ENCODE measurements at places on chromosomes 4 and X.

DNA sequence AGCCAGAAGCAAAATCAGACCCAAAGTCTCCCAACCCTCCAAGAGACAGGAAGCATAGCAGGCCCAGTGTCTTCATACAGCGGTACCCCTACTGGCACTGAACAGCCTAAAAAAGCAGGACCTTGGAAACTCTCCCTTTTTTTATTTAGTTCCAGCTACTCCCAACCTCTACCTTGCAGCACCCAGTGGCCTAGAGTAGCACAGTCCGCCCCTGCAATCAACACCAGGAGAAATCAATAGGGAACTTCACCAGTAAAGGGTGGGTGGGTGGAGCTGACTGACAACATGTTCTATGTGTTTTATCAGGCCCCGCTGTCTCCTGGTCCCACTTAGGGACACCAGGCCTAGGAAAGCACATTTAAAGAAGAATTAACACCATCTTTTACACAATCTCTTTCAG, 378.5 kb upstream of the CT83 start:
- DNase-seq, result peak; percentile 41

DNA sequence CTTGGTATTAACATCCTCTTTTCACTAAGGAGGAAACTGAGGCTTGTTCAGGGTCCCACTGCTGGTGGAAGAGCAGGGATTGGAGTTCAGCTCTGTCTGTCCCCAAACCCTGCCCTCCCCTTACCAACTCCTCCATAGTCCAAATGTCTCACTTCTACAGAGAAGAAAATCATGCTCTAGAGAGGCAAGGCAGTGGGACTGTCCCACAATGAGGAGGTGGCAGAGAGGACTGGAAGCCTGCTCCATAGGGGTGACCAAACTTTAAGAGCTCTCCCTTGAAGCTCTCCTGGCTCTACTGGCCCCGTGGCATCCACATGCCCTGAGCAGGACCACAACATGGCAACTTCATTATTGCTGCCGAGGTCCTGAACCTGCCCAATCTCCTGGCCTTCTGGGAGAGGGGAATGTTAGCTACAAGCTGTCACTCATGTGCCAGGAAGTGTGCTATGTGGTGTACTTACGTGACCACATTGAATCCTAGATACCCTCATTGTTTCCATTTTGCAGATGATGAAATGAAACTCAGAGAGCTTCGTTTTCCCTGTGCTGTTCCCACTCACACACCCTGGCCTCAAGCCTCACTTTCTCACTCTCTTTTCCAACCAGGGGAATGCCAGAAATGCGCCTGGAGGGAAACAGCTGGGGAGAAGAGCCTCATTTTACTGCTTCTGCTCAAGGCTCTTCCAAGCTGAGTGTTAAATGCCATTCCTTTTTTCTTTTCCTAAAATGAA, 71.5 kb downstream of the ANAPC4 start:
- peak; percentile 44 for DNase-seq

DNA sequence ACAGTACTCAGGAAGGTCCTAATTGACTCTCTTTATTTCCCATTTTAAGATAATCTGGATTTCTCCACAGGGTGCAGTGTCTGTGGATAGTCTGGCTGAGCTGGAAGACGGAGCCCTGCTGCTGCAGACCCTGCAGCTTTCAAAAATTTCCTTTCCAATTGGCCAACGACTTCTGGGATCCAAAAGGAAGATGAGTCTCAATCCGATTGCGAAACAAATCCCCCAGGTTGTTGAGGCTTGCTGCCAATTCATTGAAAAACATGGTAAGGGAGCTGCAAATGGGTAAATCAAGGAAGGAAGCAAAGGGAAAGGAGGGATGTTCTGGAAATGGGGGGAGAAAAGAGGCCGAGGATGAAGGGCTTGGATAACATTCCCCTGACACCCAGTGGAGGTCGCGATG, 26.0 kb downstream of the ARHGAP36 start:
- DNase-seq, result no peak

DNA sequence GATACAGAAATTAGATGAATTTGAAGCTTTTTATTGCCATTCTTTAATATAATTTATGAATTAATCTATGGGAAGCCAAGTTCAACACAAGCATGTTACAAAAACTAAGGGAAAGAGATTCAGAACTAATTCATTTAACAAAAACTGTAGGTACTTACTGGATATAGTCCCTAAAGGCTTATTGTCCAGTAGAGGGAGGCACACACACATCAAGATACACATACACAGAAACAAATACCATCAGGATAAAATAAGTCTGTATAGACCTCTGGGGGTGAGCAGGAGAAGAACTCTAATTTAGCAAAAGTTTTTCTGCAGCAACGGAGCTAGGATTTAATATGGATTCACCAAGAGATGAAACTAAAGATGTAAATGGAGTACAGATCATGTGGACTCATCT, 83.0 kb upstream of the IL13RA1 start:
- DNase-seq, result no peak

DNA sequence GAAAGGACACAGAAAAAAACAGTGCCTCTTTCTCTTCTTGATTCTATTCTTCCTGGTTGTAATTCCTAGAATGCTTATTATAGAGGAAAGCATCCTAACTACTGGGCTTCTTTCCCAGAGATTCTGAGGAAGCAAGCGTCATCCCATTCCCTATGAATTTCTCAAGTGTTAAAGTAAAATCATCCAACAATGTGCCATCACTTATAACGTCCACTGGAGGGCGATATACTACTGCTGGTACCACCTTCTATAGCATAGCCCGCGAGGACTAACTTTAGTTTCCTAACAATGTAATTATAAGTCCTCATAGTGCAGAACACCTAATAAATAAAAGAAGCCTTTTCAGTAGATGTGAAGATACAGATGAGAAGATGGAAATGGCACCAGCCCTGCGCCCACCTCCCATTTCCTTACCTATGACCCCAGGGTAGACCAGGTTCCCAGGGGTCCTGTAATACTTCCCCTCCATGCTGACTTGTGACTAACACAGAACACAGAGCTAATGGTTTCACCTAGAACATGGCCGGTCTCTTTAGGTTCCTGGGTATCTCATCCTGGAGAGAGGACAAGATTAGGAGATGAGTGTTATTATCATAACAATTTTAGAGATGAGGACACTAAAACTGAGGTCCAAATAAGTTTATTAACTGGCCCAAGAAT, 4.2 kb downstream of the CENPVL3 start:
- DNase-seq, result peak; percentile 26

GRCh38 chrX:45628041-45628440, 427.4 kb upstream of the DIPK2B start:
- no peak for DNase-seq

DNA sequence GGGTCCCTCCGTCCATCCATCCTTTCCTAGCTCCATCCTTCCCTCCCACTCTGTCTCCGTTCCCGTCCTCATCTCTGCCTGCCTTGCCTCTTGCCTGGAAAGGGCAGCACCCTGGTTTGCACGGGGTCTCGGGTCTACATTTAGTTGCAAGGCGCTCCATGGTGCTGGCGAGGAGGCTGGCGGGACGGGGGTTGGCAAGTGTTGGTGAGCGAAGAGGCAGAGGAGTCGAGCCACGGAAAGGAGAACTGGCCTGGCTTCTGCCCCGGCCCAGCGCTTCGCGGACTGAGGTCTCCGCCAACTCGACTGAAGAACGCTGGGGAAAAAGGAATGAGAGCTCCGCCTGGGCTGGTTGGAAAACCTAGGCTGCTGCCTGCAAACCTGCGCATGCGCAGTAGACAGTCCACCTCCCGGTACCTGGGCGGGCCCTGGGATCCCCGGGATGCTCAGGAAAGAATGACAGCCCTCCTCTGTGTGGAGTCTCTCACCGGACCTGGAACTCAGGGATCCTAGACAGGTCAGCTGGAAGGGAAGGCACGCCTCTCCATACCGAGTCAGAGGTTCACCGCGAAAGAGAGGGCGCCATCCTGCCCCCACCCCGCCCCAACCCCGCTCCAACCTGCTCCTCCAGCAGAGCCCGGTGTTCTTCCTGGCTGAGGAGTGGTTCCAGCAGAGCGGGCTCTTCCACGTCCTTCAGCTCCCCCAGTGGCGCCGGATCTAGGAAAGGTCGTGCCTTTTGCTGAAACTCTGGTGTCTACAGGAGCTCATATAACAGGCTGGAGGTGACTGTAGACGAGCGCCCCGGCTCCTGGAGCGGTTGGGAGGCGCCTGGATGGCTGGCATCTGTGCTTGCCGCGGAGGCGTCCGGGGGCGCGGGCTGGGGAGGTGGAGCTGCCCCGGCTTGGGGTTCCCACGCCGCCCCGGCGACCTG, 6.0 kb downstream of the FRG2 start:
- peak; percentile 79 for DNase-seq

GRCh38 chr4:63983224-63983623, 426.0 kb downstream of the TECRL start:
- DNase-seq, result no peak

DNA sequence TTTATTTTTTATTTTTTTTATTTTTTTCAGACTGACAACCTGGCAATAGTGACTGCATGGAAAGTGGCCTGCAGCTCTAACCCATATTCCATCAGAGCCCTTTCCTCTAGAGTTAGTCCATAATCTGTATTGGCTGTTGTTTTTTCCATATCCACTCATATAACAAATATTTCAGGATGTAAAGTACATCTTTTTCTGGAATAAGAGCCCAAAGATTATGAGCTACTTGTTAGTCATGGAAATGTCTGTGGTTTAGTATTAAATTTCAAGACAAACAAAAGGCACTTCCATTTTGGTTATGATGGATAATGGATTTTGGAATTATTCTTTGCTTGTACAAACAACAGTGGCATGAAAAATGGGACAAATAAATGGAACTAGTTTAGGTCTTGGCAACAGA, 296.0 kb upstream of the HS3ST1 start:
- no peak for DNase-seq

DNA sequence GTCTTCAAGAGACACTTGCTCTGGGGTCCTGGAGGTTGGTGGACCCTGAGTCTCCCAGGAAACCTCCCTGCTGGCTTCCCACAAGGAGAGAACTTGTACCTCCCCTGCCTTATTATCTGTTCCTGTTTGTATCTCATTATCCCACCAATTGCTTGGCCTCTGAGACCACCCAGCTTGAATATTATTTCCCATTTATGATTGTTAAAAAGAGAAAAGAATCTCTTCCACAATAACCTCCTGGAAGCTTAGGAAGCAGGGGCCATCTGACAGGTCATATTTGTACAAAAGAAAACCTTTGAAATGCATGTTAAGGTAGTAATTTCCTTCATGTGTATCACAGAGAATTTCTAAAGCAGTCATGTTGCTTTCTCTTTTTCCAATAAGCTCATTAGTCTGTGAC, 239.5 kb downstream of the FBXW7 start:
- no peak for DNase-seq

DNA sequence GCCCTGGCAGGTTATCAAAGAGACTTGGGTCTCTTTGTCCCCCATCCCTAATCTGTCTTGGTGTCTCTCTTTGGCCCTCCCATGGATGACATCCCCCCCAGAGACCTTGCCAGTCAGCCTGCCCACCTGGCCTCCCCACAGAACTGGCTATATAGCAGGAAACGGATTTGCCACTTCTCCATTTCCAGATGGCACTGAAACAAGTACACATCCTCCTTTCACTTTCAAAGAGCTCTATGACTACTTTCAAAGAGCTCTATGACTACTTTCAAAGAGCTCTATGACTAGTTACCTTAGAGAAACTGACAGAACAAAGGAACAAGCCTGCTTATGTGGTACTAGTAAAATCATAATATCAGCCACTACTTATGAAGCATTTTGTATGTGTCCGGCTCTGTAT, 175.3 kb downstream of the MAML3 start:
- DNase-seq, result no peak

DNA sequence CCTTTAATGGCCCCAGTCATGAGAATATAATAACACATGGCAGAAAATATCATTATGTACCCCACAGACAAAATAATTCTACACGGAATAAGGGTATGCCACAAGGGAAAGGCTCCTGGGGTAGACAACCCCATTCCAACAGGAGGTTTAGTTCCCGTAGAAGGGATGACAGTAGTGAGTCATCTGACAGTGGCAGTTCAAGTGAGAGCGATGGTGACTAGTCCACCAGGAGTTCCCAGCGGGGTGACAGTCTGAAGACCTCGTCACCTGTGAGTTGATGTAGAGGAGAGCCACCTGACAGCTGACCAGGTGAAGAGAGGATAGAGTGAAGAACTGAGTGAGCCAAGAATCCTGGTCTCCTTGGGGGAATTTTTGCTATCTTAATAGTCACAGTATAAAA, 13.5 kb downstream of the MEPE start:
- DNase-seq, result no peak

GRCh38 chr4:1047976-1048772, 36.7 kb downstream of the FGFRL1 start:
- DNase-seq, result peak; percentile 29

DNA sequence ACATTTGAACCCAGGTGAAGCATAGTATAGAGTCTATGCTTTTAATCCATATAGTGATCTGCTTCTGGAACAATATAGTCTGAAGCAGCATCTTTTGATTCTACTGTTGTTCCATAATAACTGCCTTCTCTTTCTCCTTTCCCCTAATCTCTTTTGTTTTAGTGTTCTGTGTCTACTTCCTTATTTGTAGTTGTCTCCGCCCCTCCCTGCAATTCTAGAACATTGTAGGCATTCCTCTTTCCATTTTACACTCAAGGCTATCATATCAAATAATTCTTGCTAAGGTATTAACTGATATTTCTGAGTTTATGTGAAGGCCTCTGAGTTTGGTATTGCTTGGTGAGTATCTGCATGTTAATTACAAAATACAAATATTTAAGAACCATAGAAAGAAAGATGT, 11.6 kb downstream of the BLTP1 start:
- no peak for DNase-seq

- peak; percentile 76 for DNase-seq
Measured at GRCh38 chr4:131644619-131645018, 1504.5 kb upstream of the PCDH10 start.

DNA sequence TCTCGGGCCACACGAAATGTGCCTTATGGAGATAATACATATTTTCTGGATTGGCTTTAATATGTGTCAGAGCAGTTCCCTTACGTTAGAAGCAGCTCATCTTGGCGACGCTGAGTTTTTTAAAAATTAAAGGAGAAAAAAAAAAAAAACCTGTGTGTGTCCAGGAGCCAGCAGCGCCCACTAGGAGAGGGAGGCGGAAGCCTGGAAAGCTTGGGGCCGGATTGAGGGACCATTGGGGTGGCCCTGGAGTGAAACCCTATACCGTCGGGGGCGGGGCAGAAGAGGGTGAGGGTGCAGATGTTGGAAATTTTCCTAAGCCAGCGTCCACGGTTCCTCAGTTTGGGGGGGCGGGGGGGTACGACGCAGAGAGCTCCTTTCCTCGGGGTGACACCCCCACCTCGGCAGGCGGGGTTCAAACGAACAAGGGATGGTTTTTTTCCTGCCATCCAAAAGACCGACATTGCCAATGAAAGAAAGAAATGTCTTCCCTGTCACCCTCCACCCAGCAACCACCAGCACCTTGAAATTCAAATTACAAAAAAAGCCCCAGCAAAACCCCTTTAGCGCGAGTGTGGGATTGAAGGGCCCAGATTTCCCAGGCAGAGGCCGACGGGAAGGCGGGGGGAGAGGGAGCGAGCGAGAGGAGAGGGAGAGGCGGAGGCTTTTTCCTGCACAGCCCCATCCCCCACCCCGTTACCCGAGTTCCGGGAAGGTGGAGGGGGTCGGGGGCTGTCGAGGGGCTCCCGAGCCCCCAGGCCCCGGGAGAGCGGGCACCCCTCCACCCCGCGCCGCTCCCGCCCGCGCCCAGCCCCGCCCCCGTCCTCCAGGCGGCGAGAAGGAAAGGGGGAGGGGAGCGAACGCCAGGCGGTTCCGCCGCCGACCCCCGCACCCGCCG, 859 bp downstream of the SMARCA1 start:
- peak; percentile 67 for DNase-seq

GRCh38 chr4:45846016-45846415, 277.8 kb downstream of the GABRG1 start:
- DNase-seq, result no peak

GRCh38 chrX:6674734-6675133, 139.8 kb upstream of the VCX3A start:
- no peak for DNase-seq
